Skin of body (tissue), 3 donors: ENCODE measurements at places on chromosomes 4 and X. TPM values are rescaled to one million over a fixed set of nuclear protein-coding genes. Genes with fewer than 3 reads are reported as not detected.

DNA sequence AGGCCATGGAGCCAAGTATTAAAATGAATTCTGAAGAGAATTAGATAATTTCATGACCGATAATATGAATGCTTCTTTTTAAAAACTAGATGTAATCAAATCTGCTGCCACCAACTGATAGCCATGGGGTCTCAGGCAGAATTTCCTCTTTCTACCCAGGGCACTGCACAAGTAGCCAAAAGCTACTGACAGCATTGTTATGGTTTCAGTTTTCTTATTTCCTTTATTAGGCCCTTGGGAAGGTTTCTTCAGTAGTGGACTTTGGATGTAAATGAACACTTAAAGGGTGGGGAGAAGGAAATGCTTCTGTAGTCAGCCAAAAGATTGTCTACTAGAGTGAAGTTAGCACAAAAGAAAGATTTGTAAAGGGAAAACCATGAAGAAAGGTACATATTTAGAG is 686.0 kb downstream of the ADGRL3 start:
- DNase-seq: no peak

GRCh38 chr4:125041372-125041930 is 273.3 kb upstream of the FAT4 start:
- no peak for DNase-seq

DNA sequence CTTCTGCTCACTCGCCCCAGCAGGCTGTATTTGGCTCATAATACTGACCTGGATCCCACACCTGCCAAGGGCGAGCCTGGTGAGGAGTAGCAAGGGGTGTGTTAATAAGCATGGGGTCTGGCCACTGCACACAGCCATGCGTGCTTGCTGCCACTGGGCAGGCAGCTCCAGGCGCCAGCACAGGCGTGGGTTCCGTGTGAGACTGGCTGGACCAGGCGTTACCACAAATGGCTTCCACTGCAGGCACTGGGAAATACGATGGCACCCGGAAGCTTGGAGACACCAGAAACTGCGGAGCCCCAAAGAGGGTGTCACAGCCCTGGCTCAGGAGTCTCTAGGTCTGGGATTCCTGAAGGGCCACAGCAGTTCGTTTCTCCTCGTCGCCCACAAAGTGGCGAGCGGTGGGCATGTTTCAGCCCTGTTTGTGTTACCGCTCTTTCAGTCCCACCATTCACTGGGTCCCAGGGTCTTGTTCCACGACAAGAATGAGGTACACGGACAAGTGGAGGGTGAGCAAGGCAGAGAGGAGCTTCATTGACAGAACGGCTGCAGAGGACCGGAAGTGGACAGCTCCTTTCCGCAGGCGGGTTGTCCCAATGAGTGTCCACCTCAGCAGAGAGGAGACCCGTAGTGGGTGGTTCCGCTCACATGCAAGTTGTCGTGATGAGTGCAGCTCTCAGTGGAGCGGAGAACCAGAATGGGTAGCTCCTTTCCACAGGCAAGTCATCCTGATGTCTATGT is 428.9 kb downstream of the EPHA5 start:
- no peak for DNase-seq

DNA sequence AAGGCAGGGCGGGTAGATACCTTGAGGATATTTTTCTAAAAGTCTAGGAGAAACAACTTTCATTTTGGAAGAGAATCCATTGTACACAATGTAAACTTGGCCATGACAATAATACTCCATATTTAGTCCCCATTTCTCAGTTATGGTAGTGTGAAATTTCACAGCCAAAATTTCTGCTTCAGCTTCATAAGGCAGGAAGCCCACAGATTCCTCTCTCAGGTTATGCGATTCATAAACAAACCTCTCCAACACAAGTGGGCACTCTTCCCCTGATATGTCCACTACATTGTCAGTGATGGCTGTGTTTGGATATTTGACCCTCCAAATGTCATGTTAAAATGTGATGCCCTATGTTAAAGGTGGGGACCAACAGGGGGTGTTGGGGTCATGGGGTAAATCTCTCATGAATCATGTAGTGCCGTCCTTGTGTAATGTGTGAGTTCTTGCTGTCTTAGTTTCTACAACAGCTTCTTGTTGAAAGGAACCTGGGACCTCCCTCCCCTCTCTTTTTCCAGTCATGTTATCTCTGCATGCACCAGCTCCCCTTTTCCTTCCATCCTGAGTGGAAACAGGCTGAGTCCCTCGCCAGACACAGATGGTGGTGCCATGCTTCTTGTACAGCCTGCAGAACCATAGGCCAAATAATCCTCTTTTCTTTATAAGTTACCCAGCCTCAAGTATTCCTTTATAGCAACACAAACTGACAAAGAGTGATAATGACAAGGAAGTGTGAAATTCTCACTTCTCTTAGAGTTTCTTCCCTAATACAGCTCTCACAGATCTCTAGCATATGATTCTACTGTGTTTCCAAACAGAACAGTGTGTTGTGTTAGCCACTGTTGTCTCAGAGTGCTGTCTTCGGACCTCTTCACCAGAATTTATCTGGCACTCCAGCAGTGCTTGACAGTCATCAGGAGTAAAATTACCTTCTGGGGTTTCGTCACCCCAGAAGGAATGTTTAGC is 598.4 kb upstream of the GNPDA2 start:
- DNase-seq: no peak

GRCh38 chr4:52051213-52051614 is at the start of gene SPATA18:
Gene SPATA18 (plus strand): TSS chr4:52051304. CDS start chr4:52051705, 401 bp downstream.
- no peak for DNase-seq

GRCh38 chrX:139508099-139508498 is 22.4 kb upstream of the F9 start:
- no peak for DNase-seq

DNA sequence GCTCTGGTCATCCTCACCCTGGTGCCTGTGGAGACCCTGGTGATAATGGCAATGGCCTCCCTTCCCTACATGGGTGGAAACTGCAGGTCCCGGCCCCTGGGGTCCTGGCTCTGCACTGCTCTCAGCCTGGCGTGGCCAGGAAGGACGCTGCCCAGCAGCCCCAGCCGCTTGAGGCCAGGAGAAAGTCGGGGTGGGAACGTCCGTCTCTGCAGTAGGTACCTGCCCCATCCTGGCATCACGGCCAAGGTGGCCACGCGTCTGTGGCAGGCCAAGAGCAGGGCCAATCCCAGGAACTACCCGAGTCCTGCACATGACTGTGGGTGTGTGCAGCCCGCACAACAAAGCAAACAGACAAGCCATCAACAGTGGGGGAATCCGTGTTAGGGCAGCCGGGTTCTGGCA is 33.8 kb downstream of the FGFRL1 start:
- no peak for DNase-seq

WDR45 gene
- total RNA-seq: 29.6 TPM

NRK gene
- 36.1 TPM for total RNA-seq

MAGEC1 gene
- total RNA-seq: not detected
